ENCODE measurements at places on chromosomes 4 and X. TPM values are rescaled to one million over a fixed set of nuclear protein-coding genes. Genes with fewer than 3 reads are reported as not detected.

The TMEM47 gene
- 0.52 TPM for total RNA-seq

GRCh38 chr4:136524039-136524438 lies 1008.3 kb downstream of the PCDH18 start:
- no peak for DNase-seq

DNA sequence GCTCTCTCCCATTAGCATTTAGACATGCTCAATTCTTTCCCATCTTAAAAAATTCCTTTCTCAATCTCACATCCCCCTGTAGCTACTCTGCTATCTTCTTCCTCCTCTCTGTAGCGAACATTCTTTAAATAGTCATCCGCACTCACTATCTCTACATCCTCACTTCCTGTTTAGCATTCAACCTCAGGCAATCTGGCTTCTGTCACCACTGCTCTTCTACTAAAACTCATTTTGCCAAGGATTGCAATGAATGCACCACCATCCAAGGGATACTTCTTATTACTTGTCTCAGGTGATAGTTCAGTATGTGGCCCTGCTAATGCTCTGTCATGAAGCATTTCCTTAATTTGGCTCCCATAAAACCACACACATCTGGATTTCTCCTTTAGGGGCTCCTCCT lies 10.9 kb upstream of the TET2 start:
- no peak for DNase-seq

GRCh38 chr4:2040391-2041238 lies 18.5 kb upstream of the NAT8L start:
- no peak for DNase-seq

DNA sequence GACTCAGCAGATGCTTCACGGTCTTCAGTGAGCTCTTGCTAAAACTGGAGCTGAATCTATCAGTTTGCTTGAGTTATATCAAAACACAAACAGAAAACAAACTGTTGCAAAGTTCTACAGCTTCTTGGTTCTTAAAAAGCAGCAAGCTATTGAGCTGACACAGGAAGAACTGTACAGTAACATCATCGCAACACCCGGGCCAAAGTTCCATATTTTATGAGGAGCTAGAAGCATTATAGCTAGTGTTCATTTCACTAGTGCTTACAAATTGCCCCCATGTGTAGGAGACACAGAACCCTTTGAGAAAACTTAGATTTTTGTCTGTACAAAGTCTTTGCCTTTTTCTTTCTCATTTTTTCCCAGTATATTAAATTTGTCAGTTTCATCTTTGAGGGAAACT lies 17.3 kb upstream of the CSTF2 start:
- no peak for DNase-seq

The ARR3 gene
- total RNA-seq: not detected

The NKAP gene
- 6.5 TPM for total RNA-seq
